Right hindlimb (tissue), 1 donor: ENCODE measurements at places on chromosomes 12 and 14.

DNA sequence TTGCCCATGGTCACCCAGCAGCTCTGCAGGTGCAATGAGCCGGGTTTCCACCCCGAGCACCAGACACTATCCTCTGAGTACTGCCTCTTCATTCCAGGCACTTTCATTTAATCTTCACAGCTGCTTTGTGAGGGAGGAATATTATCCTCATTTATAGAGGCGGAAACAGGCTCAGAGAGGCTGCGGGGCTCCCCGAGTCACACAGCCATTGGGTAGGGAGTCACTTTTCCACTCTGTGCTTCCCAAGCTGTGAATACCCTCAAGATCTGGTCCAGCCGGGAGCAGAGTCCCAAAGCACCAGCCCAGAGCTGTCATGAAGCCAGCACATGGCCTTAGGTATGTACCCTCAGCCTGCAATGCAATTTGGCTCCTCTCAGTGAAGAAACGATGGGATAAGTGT, 51.7 kb upstream of the RIN3 start:
- DNase-seq = no peak

DNA sequence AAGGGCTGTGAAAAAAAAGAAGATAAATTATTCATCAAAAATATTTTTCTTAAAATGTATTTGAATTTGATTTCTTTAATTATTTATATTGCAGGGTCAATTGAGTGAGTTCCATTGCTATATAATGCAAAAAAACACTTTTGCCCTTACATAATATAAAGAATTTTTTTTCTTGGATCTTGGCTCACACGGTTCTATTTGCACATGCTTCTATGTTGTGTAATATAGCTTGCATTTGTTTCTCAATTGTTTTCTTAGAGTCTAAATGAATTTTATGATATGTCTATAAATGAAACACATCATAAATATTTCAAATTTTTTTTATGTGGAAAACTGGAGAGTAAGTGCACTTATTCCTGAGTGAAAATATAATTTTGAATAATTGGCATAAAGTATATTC, 694.2 kb downstream of the SLC6A15 start:
- DNase-seq = no peak

- DNase-seq = no peak
Observed at GRCh38 chr14:63470962-63471793, 72.0 kb downstream of the PPP2R5E start.

GRCh38 chr14:48983351-48983888, 602.8 kb downstream of the RPS29 start:
- no peak for DNase-seq

- DNase-seq = no peak
Observed at GRCh38 chr14:68664225-68664681, 128.6 kb downstream of the ZFP36L1 start.

GRCh38 chr12:6868211-6869048, 1.1 kb downstream of the TPI1 start:
- peak; percentile 49 for DNase-seq

- peak; percentile 35 for DNase-seq
Observed at GRCh38 chr12:54029529-54030441, 1.5 kb downstream of the HOXC6 start.

DNA sequence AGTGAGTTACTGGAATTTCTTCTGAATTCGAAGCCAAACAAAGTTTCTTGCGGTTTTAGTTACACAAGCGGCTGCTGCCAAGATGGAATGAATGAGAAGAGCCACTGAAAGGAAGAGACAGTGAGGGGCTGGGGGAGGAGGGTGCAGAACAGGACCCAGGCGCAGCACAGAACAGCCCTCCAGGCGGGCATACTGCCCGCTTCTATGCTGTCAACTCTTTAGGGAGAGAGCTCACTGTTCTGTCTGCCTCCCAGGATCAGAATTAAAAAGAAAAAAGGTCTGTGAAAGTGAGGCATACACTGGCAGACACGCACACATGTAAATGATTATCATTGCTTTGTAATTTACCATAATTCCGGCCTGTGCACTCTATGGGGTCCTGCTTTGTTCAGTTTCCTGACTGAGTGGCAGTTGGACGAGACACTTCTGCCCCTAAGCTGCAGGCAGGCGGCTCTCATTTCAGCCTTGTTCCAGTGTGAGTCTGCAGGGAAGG, 231.6 kb downstream of the CACNA1C start:
- peak; percentile 76 for DNase-seq

GRCh38 chr12:23906329-23906728, 43.1 kb downstream of the SOX5 start:
- peak; percentile 25 for DNase-seq

- DNase-seq = no peak
Observed at GRCh38 chr14:102586420-102587104, 5.9 kb upstream of the RCOR1 start.

DNA sequence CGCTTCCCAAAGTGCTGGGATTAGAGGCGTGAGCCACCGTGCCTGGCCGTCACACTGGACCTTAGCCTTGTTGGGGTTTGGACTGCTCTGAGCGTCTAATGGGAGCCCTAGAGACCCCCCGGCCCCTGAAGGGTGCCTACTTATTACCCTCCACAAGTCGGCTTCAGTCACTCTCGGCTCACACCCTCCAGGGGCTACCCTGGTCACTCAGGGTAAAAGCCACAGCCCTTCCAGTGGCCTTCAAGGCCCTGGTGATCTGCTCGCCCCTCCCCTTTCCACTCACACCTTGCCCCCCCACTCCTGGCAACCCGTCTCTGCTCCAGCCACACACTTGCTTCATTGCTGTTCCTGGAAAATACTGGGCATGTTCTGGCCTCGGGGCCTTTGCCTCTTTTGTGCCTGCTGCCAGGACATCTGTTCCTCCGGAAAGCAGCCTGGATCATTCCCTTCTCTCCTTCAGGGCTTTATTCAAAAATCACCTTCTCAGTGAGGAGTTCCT, 3.6 kb upstream of the MORN3 start:
- peak; percentile 80 for DNase-seq

- no peak for DNase-seq
Observed at GRCh38 chr12:49503674-49504180, 35.1 kb upstream of the KCNH3 start.

- no peak for DNase-seq
Observed at GRCh38 chr14:105748204-105748578, 221.8 kb downstream of the TMEM121 start.

- no peak for DNase-seq
Observed at GRCh38 chr12:94202245-94203180, 54.1 kb downstream of the PLXNC1 start.

- no peak for DNase-seq
Observed at GRCh38 chr14:36057452-36058116, 118.9 kb downstream of the PTCSC3 start.

- peak; percentile 49 for DNase-seq
Observed at GRCh38 chr14:75989134-75989533, 3.6 kb downstream of the IFT43 start.

- no peak for DNase-seq
Observed at GRCh38 chr12:94286583-94287244, 138.3 kb downstream of the PLXNC1 start.

GRCh38 chr12:63415357-63415756, 252.9 kb downstream of the DPY19L2 start:
- DNase-seq = no peak

- no peak for DNase-seq
Observed at GRCh38 chr12:106924268-106924861, 31.3 kb upstream of the TMEM263 start.

- DNase-seq = peak; percentile 27
Observed at GRCh38 chr14:99055816-99056215, 216.2 kb downstream of the BCL11B start.

DNA sequence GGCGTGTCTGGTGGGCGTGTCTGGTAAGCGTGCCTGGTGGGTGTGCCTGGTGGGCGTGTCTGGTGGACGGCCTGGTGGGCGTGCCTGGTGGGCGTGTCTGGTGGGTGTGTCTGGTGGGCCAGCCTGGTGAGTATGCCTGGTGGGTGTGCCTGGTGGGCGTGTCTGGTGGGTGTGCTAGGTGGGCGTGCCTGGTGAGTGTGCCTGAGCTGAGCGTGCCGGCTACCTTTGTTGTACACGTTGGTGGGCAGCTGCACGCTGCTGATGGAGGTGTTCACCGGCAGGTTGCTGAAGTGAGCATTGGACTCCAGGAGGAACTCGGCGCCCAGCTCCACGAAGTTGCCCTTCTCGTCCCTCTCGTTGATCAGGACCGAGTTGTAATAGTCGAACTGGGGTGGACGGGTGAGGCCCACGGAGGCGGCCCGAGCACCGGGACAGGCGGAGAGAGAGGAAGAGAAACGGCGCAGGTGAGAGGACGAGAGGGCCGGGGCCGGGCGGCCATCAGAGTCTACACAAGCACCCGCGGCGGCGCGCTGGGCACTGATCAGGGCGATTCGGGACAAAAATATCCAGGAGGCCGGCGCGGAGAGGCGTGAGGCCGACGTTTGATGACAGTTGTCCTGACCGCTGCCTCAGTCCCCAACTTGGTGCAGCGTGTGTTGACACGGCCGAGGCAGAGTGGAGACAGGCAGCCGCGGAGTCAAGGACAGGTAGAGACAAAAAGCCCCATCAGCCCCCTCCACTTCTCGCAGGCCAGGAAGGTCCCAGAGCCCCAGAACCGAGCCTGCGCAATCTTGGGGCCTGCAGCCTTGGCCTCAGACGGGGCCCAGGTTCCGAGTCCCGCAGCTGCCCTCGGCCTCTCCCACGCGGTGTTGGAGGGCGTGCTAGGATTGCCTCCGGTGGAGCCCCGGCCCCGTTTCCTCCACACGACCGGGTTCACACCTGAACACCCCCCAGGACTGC, 10.5 kb downstream of the CACNA2D4 start:
- peak; percentile 27 for DNase-seq

GRCh38 chr12:15212930-15213329, 8.3 kb downstream of the RERG start:
- no peak for DNase-seq

- DNase-seq = no peak
Observed at GRCh38 chr12:2190896-2191533, 138.2 kb downstream of the CACNA1C start.

GRCh38 chr14:78308079-78308478, 137.9 kb downstream of the NRXN3 start:
- DNase-seq = no peak

DNA sequence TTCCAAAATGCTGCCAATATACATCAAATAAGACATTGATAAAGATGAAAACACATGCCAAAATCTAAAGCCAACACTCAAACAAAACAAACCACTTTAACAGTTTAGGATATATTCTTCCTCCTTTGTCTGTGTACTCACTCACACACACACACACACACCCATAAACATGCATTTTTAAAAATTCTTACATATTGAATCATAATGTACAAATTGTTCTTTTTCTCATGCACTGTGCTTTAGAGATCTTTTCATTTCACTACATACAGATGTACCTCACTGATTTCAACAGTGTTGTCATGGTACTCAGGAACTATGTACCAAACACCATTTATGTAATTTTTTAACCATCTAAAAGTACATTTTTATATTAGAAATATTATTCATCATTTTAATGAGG, 9.5 kb upstream of the RERG start:
- no peak for DNase-seq

DNA sequence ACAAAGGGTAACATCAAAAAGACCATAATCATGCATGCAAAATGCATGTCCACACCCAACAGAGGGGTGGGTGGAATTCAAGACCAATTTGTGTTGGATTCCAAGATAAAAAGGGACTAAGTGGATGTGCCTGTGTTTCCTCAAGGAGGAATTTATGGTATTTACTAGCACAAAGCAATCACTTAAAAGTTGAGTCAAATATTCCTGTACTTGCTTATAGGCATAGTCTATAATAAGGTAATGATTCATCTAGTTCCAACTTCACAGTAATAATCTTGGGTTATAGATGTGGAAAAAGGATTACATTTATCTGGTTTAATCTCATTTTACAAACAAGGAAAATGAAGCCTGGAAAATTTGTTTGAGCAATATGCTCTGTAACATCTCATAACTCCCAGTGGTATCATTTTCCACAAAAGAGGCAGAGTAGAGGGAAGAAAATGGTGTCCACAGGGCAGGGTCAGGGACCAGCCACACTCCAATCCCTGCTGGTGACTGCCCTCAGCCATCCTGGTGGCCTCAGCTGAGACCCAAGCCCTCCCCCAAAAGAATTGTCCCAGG, 80.8 kb upstream of the REP15 start:
- DNase-seq = no peak

DNA sequence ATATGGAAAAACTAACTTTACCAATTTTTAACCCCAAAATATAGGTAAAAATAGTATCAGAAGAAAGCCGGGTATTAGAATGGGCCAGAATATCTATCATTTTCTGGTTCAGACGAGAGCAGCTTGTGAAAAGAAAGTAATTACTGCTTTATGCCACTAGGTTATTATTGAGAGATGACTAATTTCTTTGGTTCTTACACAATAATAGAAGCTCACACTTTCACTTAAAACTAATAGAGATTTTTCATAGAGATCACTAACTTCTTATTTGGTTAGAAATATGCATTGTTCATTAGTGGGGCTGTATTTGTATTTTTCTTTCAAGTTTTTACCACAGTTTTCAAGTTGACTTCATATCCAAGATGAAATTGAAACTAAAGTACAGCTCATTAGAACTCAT, 1241.2 kb upstream of the FLRT2 start:
- no peak for DNase-seq

DNA sequence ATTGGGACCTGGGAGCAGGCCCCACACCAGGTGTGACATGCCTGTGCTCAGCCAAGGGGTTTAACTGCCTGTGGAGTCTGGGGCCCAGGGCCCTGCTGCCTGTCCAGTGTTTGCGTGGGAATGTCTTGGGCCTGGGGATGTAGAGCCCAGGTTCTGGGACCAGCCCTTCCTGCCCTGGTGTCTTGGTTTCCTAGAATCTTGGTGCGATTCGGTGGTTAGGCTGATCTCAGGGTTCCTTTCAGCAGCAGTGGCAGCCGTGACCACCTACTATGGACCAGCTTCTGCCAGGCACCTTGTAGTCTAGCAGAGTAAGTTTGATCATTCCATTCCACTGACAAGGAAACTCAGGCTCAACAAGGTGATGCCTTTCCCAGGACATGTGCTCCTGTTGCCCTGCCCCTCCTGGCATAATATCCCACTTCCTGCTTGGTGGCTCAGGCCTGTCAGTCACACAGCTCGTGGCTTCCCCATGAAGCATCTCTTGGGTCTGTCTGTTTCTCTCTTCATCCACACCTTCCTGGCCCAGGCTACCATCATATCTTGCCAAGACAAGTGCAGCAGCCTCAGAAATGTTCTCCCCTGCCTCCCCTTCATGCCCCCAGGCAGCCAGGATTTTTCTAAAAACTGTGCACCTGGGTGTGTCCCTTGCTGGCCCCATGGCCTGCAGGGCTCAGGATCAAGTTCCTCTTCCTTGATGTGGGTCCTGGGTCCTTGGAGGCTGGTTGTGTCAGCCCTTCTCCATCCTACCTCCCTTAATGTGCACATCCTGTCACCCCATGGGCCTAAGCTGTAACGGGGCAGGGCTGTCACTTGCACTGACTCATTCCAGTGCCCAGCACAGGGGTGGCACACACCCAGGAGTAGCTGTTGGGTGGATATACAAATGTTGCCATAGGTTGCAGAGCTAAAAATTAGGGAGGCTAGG, 101.6 kb downstream of the SLC25A47 start:
- no peak for DNase-seq
